ENCODE measurements at places on chromosomes 7 and 10.

DNA sequence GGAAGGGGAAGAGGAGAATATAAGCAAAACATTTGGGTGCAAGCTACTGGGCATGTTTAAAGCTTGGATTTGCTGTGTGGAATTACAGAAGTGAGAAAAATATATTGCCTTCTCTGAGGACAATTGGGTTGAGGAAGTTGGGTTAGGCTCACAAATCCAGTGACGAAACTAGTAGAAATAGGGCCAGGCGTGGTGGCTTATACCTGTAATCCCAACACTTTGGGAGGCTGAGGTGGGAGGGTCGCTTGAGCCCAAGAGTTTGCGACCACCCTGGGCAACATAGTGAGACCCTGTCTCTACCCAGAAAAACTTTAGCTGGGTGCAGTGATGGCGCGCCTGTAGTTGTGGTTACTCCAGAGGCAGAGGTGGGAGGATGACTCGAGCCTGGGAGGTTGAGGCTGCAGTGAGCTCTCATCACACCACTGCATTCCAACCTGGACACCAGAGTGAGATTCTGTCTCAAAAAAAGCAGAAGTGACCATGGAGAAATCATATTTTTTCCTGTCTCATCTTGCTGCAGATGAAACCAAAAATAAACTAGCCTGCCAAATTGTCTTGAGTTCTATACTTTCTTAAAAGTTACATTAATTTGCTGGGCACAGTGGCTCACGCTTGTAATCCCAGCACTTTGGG, 22.4 kb downstream of the NRBF2 start:
- no peak for DNase-seq

- no peak for DNase-seq
Observed at GRCh38 chr10:6953271-6953801, 373.3 kb upstream of the PRKCQ start.

DNA sequence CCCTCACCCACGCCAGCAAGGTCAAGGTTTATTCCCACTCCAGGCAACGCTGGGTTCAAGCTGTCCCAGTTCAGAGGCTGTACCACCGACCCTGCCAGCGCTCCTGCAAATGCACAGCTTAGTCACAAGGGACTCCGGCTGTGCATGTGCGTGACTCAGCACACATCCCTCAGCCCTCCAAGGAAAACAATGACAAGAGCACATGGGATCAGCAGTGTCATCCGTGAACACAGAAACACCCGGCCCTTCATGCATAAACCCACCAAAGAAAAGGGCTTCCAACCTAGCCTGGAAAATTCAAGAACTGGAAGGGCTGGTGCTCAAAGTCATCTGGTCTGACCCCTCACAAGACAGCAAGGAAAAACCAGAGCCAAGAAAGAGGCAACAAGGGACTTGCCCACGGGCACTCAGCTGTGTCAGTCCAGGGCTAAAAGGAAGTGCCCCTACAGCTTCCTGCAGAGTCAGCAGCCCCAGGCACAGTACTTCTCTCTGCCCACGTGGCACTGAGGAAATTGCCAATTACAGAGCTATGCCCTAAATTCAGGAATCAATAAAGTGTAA, 106.1 kb downstream of the KCNMA1 start:
- DNase-seq: peak; percentile 52

DNA sequence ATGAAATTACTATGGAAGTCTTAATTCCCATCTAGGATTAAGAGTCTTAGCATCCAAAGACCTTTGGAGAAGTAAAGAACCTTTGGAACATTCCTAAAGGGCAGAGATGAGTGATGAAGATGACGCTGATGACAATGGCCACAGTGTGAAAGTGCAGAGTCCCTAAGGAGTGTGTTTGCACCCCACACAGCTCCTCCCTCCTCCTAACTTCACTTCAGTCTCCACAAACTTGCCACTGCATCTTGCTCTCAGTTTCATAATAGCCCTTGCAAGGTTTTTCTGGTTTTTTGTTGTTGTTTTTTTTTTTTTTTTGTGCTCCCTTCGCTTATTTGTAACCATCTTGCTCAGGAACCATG, 117.5 kb upstream of the ANLN start:
- no peak for DNase-seq

DNA sequence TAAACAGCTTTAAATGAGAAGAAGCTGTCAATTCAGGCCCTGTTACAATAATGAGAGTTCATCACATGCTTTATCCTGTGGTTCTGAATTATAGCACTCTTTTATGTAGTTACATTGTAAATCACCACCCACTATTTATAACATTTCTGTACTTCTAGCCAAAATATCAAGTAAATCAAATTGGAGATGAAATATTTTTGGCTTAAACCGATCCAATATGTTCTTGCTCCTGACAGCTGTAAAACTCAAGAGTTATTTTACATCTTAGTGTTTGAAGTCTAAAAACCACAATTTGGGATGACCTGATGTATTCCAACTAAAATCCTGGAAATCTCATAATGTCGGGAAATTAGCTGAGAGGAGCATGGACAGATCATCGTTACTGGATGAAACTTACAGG, 371.2 kb upstream of the LRRN3 start:
- DNase-seq: no peak

GRCh38 chr7:30990673-30991170, 27.0 kb downstream of the GHRHR start:
- DNase-seq: no peak

DNA sequence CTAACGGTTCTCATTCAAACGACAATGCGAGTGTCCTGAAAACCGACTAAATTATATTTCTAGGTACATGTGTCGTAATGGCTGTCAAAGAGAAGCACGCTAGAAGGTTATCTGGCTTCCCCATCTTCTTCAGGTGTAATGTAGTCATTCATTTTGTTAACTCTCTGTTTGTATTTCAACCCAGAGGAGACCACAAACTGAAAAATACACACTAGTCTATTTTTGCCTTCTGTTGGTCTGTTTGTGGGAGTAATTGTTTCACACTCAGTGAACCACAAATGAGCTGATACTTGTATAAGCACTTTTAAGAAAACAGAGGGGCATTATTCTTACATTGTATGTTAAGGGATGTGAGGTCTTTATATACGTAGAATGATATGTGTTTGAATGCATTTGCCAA, 305.9 kb downstream of the GATA3 start:
- DNase-seq: no peak

DNA sequence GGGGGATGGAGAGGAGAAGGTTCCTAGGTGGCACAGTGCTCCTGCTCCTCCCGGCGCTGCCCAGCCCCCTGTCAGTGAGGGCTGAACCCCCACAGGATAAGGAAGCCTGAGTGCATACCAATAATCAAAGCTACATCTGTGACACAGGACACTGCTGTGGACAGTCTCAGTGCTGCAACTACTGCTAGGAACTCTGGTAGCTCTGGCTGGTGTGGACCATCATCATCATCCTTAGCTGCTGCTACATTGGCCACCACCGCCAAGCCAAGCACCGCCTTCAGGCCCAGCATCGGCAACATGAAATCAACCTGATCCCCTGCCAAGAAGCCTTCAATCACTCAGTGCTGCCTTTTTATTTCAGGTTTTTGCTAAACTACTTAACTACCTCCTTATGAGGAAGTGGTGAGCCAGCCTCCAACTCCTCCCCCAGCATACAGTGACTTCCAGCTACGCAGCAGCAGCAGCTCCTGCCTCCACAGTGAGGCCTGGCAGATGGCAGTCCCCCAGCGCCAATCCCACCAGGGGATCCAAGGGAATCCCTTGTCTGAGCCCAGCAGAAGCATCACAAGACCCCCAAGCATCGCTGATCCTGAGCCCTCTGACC, 32.1 kb upstream of the SLC26A4 start:
- DNase-seq: no peak

GRCh38 chr10:1615186-1615954, 122.0 kb downstream of the ADARB2 start:
- no peak for DNase-seq

DNA sequence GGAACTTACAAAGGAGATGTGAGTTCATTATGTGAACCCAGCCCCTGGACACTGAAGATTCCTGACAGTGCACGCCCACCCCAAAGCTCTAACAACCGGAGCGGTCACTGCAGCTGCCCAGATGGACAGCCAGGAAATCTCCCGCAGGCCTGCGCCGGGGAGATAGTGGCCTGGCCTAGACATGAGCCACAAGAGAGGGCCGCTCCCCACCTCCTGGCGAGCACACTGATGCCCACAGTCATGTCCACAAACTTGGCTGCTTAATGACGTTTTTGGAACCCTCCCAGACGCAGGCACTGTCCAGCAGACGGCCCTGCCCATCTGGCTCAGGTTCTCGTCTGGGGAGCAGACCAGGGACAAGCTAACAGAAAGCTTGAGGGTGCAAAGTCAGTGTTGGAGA, 34.2 kb downstream of the TCERG1L start:
- DNase-seq: no peak

GRCh38 chr10:77074104-77074624, 563.4 kb downstream of the KCNMA1 start:
- DNase-seq: no peak
